ENCODE measurements at places on chromosomes 7 and 10. TPM values are rescaled to one million over a fixed set of nuclear protein-coding genes. Genes with fewer than 3 reads are reported as not detected.

GRCh38 chr7:147400221-147400689 lies 1190.3 kb upstream of the C7orf33 start:
- H3K27me3 ChIP-seq, result no peaks in the 10 kb centered on the region
- no peaks in the 10 kb centered on the region for H3K4me1 ChIP-seq
- no peak for DNase-seq
- H3K36me3 ChIP-seq, result no peaks in the 10 kb centered on the region
- H3K4me3 ChIP-seq, result no peak overlapping the region

- no peaks in the 10 kb centered on the region for H3K36me3 ChIP-seq
- H3K27ac ChIP-seq, result no peak overlapping the region
- H3K4me1 ChIP-seq, result no peaks in the 10 kb centered on the region
- no peak for DNase-seq
Measured at GRCh38 chr7:29878081-29878688, 71.9 kb downstream of the WIPF3 start.

GRCh38 chr10:131755200-131755599 lies 145.6 kb upstream of the PPP2R2D start:
- no peak overlapping the region for H3K4me3 ChIP-seq
- H3K4me1 ChIP-seq, result no peaks in the 10 kb centered on the region
- DNase-seq, result no peak
- H3K36me3 ChIP-seq, result no peaks in the 10 kb centered on the region
- no peak overlapping the region for H3K27ac ChIP-seq

DNA sequence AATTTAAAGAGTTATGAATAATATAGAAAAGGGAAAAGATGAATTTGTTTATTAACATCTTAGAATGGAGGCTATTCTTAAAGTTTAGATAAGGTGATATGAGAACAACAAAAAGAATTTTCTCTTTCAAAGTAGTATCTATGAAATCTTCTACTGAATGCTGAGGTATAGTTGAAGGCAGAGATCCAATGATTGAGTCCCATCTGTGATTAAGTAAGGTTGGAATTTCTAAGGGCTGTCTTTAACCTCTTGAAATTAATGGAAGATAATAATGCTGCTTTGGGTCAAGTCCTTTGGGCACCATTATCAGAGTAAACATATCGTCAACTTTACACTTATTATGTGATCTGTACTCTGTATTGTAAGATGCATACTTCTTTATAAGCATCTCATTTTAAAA lies 307.9 kb downstream of the PRKG1 start:
- no peaks in the 10 kb centered on the region for H3K36me3 ChIP-seq
- no peak for DNase-seq
- peaks cover 9% of the 10 kb centered on the region for H3K4me1 ChIP-seq
- H3K4me3 ChIP-seq, result no peak overlapping the region

GRCh38 chr10:89566095-89566950 lies 30.9 kb upstream of the SLC16A12 start:
- no peaks in the 10 kb centered on the region for H3K4me1 ChIP-seq
- no peak overlapping the region for H3K27ac ChIP-seq
- DNase-seq, result no peak

- H3K36me3 ChIP-seq, result no peaks in the 10 kb centered on the region
- peak overlapping the region; percentile 98 for H3K27ac ChIP-seq
- H3K4me1 ChIP-seq, result peaks cover 57% of the 10 kb centered on the region
- H3K4me3 ChIP-seq, result peak overlapping the region; percentile 85
- no peaks in the 10 kb centered on the region for H3K27me3 ChIP-seq
Measured at GRCh38 chr10:24722131-24722675, 1.5 kb downstream of the ARHGAP21 start.

CXCL12 gene
- 47.9 TPM for total RNA-seq

INSYN2A gene
- not detected for total RNA-seq

Measured in esophagus muscularis mucosa (tissue), 4 donors.